Sigmoid colon (tissue), 7 donors: ENCODE measurements at places on chromosomes 7 and 10. TPM values are rescaled to one million over a fixed set of nuclear protein-coding genes. Genes with fewer than 3 reads are reported as not detected.

GRCh38 chr7:90958647-90959046 is 305.6 kb upstream of the FZD1 start:
- no peak for DNase-seq

- DNase-seq: no peak
These were observed 19.5 kb downstream of the ATP6V1F start for GRCh38 chr7:128882134-128882533.

GRCh38 chr7:39605087-39605486 is 18.3 kb upstream of the RALA start:
- DNase-seq: no peak

- no peak for DNase-seq
These were observed 32.8 kb upstream of the NUB1 start for GRCh38 chr7:151308791-151309190.

The FOXK1 gene
- total RNA-seq: 17.1 TPM

GRCh38 chr7:143398616-143399015 is 10.0 kb downstream of the EPHA1 start:
- DNase-seq: no peak
